Osteocyte (in vitro differentiated cells): ENCODE measurements at places on chromosomes 12 and 14.

DNA sequence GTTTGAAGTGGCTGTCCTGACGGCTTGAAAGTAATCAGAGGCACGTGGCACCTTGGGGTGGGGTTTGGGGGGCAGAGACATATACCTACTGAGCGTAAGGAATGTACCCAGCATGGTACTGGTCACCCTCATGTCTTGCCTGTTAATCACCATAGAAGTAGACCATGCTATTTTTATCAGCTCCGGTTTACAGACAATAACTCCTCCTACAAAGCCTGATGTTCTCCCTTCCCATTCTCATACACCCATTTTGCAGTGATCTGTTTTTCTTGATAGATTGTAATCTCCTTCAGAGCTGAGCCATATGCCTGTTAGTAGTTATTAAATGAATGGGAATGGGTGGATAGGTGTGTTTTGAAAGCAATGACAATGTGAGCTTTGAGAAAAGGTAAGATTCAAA, 10.5 kb downstream of the EVL start:
- DNase-seq, result no peak

GRCh38 chr12:120825337-120825736, 78.8 kb downstream of the SPPL3 start:
- no peak for DNase-seq

GRCh38 chr12:96219700-96220206, 25.6 kb downstream of the ELK3 start:
- DNase-seq, result peak; percentile 91

DNA sequence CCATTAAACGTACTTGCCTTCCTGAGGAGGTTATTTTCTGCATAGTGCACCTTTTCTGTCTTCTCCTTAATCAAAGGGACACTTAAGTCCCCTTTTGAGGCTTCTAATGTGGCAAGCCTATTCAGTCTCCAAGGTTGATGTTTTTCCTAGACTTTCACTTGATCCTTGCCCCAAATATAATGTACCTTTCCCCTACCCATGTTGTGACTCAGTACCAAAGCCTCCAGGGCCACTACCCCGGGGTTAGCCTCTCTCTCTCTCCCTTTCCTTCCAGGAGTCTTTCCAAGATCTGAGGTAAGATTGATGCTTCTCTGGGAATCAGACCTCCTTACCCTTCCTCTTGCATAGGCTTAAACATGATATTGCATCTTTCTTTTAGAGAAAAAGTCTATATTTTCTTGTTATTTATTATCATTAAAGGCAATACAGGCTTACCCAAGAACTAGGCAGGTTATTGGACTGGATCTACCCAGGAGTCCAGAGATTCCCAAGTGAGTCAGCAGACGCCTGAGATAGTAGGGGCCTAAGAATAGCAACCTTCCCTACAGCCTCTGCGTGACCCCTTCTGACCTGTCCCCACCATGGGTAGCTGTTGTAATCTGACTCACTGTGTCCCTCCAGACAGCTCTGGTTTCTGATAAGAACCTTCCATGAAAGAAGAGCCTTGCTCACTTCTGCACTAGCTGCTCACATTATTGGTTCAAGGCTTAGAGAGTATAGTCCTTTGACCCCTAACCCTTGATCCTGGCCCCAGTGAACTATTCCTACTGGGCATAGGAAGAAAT, 172.9 kb downstream of the ZFP36L1 start:
- DNase-seq, result no peak

DNA sequence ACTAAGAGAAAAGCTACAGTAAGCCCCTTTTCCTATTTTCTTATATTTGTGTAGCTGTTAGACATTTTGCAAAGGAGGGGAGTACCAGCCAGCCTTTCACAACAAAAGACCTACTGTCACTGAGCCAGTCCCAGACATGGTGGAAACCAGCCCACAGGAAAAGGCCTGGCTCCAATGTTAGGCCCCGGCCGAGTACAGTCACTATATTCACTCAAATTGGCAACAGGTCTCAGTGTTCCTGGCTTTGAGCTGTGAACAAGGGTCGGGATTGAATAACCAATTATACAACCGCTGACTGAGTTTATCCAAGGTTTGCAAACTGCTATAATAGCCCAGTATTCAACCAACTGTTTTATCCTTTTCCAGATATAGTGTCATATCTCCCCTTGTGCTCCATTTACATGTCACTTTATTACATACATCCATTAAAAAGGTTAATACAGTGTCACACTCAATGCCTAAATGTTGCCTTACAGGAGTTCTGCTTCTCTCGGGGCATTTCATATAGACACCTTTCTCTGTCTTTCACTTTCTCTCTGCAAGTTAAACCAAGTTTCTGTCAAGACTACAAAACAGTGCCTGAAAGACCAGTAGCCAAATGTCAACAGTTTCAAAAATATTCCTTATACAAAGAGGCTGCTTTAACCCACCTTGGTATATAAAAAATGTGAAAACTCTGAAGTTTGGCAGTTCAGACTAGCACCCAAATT, 178.1 kb downstream of the SOX5 start:
- no peak for DNase-seq
